D341Med (cell line): ENCODE measurements at places on chromosomes 6 and 20.

- DNase-seq = no peak
Measured at GRCh38 chr6:135306740-135307420, 125.8 kb downstream of the MYB start.

GRCh38 chr6:89471287-89471867 lies 38.4 kb downstream of the ANKRD6 start:
- DNase-seq = no peak

DNA sequence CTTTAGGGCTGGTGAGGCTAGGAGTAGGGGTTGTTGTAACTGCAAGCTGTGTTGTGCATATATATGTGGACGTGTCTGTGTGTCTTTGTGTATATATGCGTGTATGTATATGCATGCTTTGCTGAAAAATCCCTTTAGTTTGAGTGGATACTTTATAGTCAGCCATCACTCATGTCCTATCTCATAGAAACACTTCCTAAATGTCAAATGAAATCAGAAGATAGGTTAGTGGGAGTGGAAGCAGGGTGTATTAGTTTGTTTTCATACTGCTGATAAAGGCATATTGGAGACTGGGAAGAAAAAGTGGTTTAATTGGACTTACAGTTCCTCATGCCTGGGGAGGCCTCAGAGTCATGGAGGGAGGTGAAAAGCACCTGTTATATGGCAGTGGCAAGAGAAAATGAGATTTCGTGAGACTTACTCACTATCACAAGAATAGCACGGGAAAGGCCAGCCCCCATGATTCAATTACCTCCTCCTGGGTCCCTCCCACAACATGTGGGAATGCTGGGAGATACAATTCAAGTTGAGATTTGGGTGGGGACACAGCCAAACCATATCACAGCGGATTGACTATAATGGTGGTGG lies 131.1 kb downstream of the JARID2 start:
- DNase-seq = no peak

DNA sequence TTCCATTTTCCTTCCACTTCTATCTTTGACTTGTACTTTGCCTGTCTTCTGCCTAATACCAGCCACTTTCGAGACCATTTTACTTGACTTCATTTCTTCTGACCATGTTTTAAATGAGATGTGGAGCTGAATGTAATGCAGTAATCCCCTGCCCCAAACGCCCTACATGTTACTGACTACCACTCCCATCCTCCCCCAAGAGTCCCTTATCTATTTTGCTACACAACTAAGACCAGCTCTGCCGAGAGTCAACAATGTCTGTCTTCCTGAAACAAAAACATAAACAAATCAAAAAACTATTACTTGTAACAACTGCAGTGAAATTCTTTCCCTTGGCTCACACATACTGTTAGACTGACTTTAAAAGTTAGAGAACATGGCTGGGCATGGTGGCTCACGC lies 27.1 kb upstream of the KIAA1586 start:
- DNase-seq = no peak

DNA sequence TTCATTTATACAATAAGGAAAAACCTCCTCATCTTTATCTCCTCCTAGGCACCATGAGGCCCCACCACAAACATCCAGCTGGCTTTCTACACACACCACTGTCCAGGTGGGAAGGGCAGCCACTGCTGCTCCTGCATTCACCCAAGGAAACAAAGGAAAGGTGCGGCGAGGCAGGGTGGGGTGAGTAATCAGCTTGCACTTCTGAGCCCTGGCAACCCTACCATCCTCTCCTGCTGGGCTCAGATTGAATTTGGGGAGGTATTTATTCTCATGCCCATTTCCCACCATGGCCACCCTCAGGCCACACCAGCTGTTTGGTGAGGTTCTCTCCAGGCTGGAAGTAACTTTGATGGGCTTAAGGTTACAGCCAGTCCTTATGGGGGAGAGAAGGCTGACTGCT lies 31.2 kb upstream of the SPDEF start:
- no peak for DNase-seq

GRCh38 chr6:108727966-108728730 lies 120.1 kb upstream of the ARMC2 start:
- DNase-seq = no peak
